ENCODE measurements at places on chromosomes 6 and 20. TPM values are rescaled to one million over a fixed set of nuclear protein-coding genes. Genes with fewer than 3 reads are reported as not detected.

The C20orf141 gene
- total RNA-seq: not detected

The FNDC11 gene
- 1.7 TPM for total RNA-seq

The NT5E gene
- 3.3 TPM for total RNA-seq

The TRIM40 gene
- total RNA-seq: not detected

- H3K4me3 ChIP-seq: no peak overlapping the region
- peaks cover 59% of the 10 kb centered on the region for H3K4me1 ChIP-seq
- no peak overlapping the region for H3K27ac ChIP-seq
- no peaks in the 10 kb centered on the region for H3K27me3 ChIP-seq
- no peak for DNase-seq
These were observed 14.1 kb downstream of the FKBP5 start for GRCh38 chr6:35674594-35674993.

DNA sequence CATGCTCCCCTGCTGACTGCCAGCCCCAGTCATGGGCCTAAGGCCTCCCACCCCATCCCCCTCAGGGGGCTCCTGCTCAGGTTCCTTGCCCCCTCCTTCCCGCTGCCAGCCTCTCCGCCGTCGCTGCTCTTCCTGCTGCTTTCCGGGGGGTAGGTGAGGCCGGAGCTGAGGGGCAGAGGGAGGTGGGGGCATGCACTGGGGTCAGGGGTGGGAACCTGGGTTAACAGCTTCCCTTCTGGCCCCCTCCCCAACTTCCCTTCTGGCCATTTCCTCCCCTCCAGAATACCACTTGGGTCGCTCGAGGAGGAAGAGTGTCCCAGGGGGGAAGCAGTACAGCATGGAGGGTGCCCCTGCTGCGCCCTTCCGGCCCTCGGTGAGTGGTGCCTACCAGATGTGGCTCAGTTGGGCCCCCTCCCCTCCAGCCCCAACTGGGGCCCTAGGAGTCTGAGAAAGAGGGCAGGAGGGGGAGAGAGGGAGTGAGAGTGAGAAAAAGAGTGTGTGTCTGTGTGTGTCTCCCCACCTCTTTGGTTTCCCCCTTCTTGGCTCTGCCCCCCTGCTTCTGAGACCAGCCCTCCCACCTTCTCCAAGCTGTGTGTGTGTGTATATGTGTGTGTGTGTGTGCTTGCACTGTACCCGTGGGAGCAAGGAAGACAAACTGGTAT is 12.1 kb downstream of the SYNGAP1 start:
- H3K4me1 ChIP-seq: peaks cover 56% of the 10 kb centered on the region
- no peaks in the 10 kb centered on the region for H3K27me3 ChIP-seq
- H3K36me3 ChIP-seq: peaks cover 27% of the 10 kb centered on the region
- DNase-seq: no peak
- H3K27ac ChIP-seq: no peak overlapping the region

DNA sequence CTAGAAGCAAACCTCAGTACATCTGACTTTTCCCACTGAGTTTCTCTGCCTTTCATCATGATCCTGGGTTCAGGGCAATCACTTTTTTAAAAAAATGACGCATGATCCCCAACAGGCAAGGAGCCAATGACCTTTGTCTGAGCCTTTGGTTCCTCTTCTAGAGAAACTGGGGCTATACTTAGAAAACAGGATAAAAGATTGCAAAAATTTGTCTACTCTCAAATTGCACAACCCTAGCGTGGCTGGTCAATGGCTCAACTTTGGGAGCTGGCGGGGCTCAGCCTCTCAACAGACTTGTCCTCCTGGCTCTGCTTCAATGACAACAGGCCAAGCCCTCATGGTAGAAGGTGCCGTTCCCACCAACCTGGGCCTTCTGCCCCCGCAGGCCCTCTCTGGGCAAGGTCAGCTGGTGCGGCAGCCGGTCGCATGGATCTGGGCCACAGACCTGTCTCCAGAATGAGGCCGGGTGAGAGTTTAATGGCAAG is 48.7 kb downstream of the PDYN start:
- DNase-seq: peak; percentile 21
- H3K27ac ChIP-seq: no peak overlapping the region
- H3K36me3 ChIP-seq: no peaks in the 10 kb centered on the region
- peaks cover 21% of the 10 kb centered on the region for H3K27me3 ChIP-seq

- no peak overlapping the region for H3K4me3 ChIP-seq
- DNase-seq: peak; percentile 47
- H3K4me1 ChIP-seq: peaks cover 13% of the 10 kb centered on the region
- peaks cover 58% of the 10 kb centered on the region for H3K27me3 ChIP-seq
- no peaks in the 10 kb centered on the region for H3K36me3 ChIP-seq
- no peak overlapping the region for H3K27ac ChIP-seq
These were observed 4.8 kb upstream of the TRIM40 start for GRCh38 chr6:30130887-30131862.

- H3K27ac ChIP-seq: peak overlapping the region; percentile 74
- peaks cover 97% of the 10 kb centered on the region for H3K4me1 ChIP-seq
- peak overlapping the region; percentile 58 for H3K4me3 ChIP-seq
- H3K27me3 ChIP-seq: no peaks in the 10 kb centered on the region
- no peaks in the 10 kb centered on the region for H3K36me3 ChIP-seq
These were observed 8.7 kb upstream of the ARMC12 start for GRCh38 chr6:35727935-35728682.

GRCh38 chr20:34736106-34736735 is 32.1 kb downstream of the TP53INP2 start:
- DNase-seq: no peak
- H3K36me3 ChIP-seq: peaks cover 33% of the 10 kb centered on the region
- no peak overlapping the region for H3K27ac ChIP-seq
- H3K4me3 ChIP-seq: no peak overlapping the region
- no peaks in the 10 kb centered on the region for H3K27me3 ChIP-seq
- no peaks in the 10 kb centered on the region for H3K4me1 ChIP-seq

GRCh38 chr20:48406912-48407340 is 420.9 kb downstream of the PREX1 start:
- no peaks in the 10 kb centered on the region for H3K36me3 ChIP-seq
- no peak overlapping the region for H3K27ac ChIP-seq
- H3K4me1 ChIP-seq: no peaks in the 10 kb centered on the region

DNA sequence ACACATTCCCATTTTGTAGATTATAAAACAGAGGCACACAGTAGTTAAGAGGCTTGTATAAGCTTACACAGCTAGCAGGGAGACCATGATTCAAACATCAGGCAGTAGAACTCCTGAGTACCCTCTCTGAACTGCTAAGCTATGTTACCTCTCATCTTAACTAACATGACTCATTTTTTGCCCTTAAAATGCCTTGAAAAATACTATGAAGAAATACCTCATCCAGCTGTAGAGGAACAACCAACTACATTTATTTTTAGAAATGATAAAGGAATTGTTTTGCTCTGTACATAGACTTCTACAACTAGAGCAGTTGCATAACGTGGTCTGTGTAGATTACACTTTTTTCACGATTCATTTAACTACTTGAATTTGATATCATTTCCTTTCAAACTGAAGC is 102.1 kb downstream of the FLRT3 start:
- no peaks in the 10 kb centered on the region for H3K36me3 ChIP-seq
- H3K4me1 ChIP-seq: no peaks in the 10 kb centered on the region
- H3K4me3 ChIP-seq: no peak overlapping the region
- no peaks in the 10 kb centered on the region for H3K27me3 ChIP-seq
- no peak for DNase-seq

DNA sequence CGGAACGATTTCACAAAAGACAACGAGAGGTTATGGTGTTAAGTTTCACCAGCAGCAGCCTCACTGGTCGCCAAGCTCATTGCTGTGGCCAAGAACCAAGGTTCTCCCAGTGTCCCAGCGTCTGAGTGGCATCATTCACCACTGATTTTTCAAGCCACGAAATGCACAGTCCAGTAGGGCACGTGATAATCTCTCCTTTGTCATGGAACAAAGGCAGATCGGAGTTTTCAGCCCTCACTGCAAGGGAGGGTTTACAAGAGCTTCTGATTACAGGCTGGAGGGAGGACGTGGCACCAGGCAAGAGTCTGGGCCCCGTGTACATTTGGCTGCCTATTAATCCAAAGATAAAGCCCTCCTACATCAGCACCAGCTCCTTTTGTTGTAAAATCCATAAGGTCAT is 2.0 kb downstream of the CD24 start:
- H3K4me1 ChIP-seq: peaks cover 21% of the 10 kb centered on the region
- peaks cover 28% of the 10 kb centered on the region for H3K27me3 ChIP-seq
- no peak overlapping the region for H3K27ac ChIP-seq
- DNase-seq: no peak
- no peaks in the 10 kb centered on the region for H3K36me3 ChIP-seq
- H3K4me3 ChIP-seq: no peak overlapping the region

- H3K27ac ChIP-seq: no peak overlapping the region
- H3K4me3 ChIP-seq: no peak overlapping the region
- no peaks in the 10 kb centered on the region for H3K36me3 ChIP-seq
- H3K27me3 ChIP-seq: no peaks in the 10 kb centered on the region
- no peaks in the 10 kb centered on the region for H3K4me1 ChIP-seq
These were observed 154.1 kb upstream of the BMP2 start for GRCh38 chr20:6613280-6613861.

DNA sequence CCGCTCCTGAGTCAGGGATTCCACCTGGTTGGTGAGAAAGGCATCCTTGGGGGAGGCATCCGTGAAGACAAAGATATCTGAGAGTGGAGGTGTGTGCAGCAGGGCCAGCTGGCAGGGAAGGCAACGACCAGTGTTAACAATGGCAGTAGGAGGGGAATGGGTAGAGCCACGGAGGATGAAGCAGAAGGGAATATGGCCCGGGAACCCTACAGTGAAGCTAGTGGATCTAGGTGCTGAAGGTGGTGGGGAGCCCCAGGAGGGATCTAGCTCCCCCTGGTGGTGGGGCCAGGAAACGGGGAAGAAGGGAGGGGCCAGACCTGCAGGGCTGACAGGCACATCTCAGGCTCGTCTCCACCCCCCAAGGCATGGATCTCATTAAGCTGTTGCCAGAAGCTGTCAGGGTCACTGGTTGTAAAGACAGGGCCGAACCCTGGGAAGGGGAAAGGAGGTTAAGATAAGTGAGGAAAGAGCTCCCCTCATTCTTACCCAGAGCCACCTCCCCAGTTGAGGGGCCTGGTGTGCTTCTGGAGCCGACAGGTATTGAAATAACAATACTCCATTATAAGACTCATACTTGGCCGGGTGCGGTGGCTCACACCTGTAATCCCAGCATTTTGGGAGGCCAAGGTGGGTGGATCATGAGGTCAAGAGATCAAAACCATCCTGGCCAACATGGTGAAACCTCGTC is 7.3 kb downstream of the VWA7 start:
- H3K27ac ChIP-seq: no peak overlapping the region
- peaks cover 49% of the 10 kb centered on the region for H3K4me1 ChIP-seq
- no peaks in the 10 kb centered on the region for H3K27me3 ChIP-seq
- no peaks in the 10 kb centered on the region for H3K36me3 ChIP-seq

DNA sequence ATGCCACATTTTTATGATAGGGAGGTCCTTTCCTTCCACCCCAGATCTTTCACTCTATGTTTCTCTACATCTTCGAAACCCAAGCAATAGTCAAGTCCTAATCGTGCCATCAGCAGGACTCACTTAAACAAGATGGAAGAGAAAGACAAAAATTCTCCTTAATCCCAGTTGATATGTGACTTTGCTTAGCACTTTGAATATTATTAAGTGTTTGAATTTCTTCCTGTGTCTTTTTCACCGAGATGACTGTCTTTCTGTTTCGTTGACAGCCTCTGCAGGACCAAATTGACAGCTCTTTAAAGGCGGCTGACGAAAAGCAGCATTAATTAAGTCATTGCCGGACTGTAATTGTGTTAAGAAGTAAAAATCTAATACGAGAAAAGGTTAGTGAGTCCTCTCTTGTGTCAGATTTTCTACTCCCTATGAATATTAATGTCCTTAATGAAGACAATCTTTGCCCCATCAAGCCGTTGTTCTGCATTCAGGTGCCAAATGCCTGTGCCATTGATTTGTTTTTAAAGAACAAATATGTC is 208.8 kb upstream of the TSHZ2 start:
- no peak for DNase-seq
- H3K4me1 ChIP-seq: no peaks in the 10 kb centered on the region
- H3K4me3 ChIP-seq: no peak overlapping the region
- no peaks in the 10 kb centered on the region for H3K36me3 ChIP-seq
- H3K27me3 ChIP-seq: no peaks in the 10 kb centered on the region

- H3K27me3 ChIP-seq: no peaks in the 10 kb centered on the region
- no peaks in the 10 kb centered on the region for H3K4me1 ChIP-seq
- no peak for DNase-seq
- H3K27ac ChIP-seq: no peak overlapping the region
- no peak overlapping the region for H3K4me3 ChIP-seq
- no peaks in the 10 kb centered on the region for H3K36me3 ChIP-seq
These were observed 151.2 kb downstream of the ADGRG6 start for GRCh38 chr6:142452993-142453392.

DNA sequence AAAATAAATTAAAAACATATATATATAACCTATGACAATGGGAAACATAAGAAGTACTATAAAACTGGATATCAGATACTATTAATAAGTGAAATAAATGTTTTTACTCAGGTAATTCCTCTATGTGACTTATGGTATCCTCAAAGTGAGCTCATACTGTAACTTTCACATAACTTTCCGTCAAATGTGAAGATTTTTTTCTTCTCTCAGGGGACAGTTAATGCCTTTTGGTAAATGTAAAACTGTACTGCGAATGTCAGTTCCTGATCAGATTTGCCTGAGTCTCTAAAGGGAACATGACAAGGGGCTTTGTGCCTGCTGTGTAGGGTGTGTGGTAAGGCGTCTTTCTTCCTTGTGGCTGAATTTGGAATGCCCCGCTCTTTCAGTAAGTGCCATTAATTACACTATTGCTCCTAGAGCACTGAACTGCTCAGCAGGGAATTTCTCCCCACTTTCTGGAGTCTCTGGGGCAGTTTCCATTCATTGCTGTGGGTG is 271.8 kb downstream of the PRL start:
- H3K27ac ChIP-seq: no peak overlapping the region
- no peaks in the 10 kb centered on the region for H3K36me3 ChIP-seq
- no peak for DNase-seq
- no peak overlapping the region for H3K4me3 ChIP-seq

- H3K4me3 ChIP-seq: no peak overlapping the region
- H3K4me1 ChIP-seq: no peaks in the 10 kb centered on the region
- no peak for DNase-seq
- H3K27me3 ChIP-seq: no peaks in the 10 kb centered on the region
- no peak overlapping the region for H3K27ac ChIP-seq
These were observed 19.4 kb downstream of the CRYBG1 start for GRCh38 chr6:106379951-106380350.

DNA sequence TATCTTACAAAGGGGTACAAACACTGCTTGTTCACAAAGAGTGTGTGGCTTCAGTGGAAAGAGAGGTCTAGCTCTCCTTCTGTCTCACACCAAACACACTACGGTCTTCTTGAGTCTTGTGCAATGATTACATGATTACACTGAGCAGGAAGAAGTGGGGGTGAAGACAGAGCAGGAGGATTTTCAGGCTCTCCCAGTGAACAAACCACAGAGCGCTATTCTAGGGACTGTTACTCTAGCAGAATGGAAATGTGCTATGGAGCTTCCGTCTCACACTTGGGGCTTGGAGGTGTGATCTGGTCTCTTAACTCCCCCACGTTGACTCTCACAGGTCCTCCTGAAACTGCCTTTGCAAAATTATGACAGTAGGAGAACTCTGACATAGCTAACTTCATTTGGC is 203.4 kb downstream of the MYLK4 start:
- H3K4me3 ChIP-seq: no peak overlapping the region
- H3K4me1 ChIP-seq: peaks cover 15% of the 10 kb centered on the region
- H3K27me3 ChIP-seq: peaks cover 8% of the 10 kb centered on the region
- H3K36me3 ChIP-seq: no peaks in the 10 kb centered on the region

- H3K36me3 ChIP-seq: no peaks in the 10 kb centered on the region
- H3K4me1 ChIP-seq: peaks cover 3% of the 10 kb centered on the region
- no peak for DNase-seq
These were observed 23.0 kb downstream of the CD109 start for GRCh38 chr6:73719046-73719445.

Measured in CD4-positive, alpha-beta T cell (primary cell).